Natural killer cell (primary cell): ENCODE measurements at places on chromosomes 2 and 18.

- DNase-seq: no peak
Observed at GRCh38 chr2:86274918-86275275, 62.5 kb downstream of the REEP1 start.

DNA sequence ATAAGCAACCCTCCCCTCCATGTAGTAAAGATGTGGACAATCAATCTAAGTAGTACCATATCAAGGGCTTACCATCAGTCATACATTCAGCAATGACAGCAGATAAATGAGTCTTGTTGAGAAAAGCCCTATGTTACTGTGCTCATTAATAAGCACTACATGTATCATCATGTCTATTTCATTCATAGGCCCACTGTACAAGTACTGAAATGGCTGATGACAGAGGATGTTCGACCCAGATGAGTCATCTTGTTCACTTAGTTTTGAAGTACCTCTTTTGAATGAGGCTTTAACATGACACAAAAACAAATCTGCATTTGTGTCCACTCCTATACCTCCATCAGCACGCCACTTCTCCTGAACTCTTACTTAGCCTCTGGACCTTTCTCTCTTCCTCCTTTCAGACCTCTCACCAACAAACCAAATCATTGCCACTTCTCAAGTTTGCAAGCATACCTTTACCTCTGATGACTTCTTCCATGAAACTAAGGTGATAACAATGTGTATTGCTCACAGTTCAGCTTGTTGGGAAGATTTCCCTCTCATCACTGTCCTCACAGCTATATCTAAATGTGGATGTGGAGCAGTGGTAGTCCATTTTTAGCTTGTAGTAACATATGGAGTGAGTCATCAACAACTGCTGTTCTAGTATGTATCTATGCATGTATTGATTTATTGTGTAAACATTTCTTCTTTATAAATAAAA, 921.0 kb upstream of the SLC39A10 start:
- DNase-seq: no peak

DNA sequence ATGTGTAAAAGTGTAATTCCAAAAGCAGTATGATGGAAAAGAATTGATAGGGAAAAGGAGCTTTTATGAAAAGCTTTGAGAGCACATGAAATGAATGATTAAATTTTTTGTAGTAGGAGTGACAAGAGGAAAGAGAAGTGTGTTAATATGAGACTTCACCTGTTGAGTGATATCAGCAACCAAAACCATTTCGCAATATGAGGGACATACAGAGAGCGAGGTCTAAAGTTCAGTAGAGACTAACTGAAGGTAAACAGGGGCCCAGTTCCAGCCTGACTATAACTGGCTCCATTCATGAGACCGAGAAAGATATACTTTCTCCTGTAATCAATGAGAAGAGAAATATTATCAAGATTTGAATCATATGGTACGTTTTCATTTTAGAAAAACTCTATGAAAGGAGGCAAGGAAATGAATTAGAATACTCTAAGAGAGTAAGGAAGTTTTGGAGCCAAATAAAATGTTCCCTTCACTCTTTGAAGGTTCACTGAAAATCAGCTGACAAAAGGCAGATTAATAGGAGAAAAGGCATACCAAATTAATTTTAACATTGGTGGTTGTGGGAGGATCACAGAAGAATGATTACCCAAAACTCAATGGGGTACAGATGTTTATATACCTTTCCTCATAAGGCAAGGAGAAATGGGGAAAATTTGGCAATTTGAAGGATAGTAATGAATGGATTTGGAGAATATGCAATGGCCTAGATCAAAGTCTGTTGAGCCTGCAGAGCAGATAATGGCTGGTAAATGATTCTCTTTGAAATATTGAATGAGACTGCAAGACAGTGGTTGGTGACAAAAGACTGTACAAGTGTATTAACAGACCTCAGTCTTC, 932.2 kb downstream of the TDRD15 start:
- no peak for DNase-seq

DNA sequence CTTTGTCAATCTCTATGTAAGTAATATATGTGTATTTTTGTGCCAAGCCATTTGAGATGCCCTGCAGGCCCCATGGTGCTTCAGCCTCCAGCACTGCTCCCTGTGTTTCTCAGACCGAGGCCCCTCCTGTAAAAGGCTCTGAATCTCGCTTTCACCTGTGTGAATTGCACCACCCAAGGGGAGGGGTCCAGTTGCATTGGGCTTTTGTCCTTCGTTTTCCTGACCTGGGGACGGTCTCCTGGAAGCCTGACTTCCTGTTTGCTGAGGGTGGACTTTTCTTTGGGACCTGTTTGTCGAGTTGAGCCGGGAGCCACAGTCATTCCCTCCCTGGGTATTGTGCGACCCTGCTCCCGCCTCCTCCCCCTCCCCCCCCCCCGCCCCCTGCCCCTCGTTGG, 48.9 kb downstream of the AGAP1 start:
- DNase-seq: no peak

DNA sequence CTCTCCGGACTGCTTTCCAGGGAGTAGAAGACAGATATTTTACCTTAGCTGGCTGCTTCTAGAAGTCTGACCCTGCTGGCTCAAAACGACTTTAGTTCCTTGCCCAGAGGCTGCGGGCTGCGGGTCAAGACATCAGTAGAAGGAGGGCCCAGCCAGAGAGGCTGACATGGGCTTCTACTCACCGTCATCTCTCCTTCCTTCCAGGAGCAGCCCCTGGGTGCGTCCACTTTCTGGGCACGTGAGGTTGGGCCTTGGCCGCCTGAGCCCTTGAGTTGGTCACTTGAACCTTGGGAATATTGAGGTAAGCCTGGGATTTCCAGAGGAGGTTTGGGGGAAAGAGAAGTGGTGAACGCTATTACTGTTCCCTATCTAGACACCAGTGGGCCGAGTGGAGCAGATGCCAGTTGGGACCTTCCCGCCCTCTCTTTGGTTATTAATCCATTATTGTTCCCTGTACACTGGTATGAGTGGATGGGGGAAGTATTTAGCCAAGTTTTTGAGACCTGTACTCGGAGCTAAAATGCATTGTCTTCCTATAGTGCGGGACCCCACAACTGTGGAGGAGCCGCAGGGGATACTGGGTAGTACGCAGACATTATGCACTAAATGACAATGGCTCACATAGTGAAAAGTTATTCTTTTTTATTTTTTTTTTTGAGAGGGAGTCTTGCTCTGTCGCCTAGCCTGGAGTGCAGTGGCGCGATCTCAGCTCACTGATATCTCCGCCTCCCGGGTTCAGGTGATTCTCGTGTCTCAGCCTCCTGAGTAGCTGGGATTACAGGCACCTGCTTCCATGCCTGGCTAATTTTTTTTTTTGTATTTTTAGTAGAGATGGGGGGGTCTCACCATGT, 26.3 kb upstream of the CASP8 start:
- DNase-seq: peak; percentile 39

DNA sequence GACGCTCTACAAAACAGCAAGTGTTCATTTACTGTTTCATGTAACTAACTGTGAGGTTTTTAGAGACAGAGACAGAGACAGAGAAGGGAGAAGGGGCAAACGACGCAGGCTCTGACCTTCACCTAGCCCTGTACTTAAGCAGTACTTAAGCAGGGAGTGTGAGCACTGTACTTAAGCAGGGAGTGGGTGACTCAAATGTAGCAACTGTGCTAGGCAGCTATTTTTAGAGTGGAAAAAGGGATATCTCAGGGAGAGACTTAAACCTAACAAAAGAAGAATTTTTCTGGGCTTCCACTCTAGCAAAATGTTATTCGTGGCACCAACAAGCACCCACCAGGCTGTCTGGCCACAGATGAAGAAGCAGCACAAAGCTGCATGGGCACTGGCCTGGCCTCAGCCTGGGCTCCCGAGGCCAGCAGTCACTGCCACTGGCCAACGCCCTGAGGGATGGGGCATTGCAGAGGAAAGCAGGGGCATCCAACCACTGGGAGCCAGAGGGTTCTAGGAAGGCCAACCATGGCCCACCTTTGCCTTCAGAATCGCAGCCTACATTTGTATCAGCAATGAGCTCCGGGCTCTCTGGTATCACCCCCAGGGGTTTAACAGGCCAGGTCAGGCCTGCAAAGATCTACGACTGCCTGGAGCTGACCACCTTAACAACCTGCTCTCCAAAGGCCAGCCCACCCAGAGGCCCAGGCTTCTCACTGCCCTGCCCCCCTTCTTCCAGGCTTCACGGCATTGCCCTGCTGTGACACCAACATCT, 154.3 kb downstream of the TTC32 start:
- DNase-seq: no peak

DNA sequence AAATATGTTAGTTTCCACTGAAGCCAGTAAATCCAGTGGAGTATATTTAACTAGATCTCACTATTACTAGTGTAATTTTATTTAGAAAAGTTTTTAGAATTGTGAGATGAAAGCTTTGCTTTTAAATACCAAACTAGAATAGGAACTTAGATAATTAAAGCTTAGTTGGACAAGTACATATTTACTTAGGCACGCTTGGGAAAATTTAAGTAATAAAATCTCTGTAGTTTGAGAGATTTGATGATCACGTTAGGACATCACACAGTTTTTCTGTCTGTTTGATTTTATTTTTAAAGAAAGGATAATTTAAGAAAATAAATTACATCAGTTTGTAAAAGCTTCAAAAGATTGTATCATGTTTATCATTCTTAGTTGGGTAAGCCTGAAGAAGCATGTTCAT, 140.8 kb upstream of the IL1R2 start:
- DNase-seq: no peak

GRCh38 chr18:31371989-31372388, 4.6 kb upstream of the DSG4 start:
- DNase-seq: no peak

- DNase-seq: no peak
Observed at GRCh38 chr2:38106405-38107094, 30.6 kb upstream of the CYP1B1 start.

GRCh38 chr18:13521418-13521817, 204.9 kb downstream of the FAM210A start:
- no peak for DNase-seq

DNA sequence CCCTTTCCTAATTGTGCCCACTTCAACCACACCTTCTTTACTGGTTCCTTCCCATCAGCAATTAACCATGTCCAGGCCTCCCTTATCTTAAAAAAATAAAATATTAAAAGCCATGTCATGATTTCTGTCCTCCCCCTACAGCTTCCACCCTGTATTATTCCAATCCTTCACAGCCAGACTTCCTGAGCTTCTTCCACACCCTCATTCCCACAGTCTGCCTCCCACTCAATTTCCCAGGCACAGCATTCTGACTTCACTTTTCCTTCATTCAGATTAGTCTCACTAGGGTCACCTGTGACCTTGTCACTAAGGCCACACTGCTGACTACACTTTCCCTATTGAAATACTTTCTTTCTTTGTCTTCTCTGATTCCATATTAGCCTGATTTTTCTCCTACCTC, 159.4 kb downstream of the DIS3L2 start:
- DNase-seq: no peak

DNA sequence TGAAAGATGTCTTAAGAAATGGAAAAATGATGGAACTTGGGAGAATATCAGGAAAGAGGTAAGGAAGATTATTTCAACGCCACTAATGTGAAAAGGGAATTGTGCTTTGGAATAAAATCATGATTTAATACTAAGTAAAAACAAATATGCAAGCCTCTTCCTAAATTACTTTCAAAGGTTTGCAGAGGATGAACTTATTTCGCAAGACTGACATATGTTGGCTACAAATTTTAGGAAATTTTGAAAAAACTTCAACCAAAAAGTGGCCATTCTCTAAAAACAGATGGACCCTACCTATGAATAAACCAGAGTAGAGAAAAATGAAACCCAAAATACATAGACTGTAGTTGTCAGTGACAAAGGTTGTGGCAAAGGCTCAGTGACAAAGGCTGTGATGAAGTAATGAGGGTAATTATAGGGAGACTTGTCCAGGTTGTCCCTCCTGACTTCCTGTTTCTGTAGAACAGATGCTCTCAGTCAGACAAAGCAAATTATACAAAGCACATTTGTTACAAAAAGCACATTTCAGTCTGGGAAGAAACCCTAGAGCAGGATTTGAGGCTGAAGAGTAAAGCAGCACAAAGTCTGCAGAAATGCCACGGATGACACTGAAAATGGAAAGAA, 39.5 kb downstream of the SFT2D3 start:
- DNase-seq: no peak

GRCh38 chr18:57811477-57812125, 8.5 kb upstream of the ATP8B1 start:
- DNase-seq: no peak

DNA sequence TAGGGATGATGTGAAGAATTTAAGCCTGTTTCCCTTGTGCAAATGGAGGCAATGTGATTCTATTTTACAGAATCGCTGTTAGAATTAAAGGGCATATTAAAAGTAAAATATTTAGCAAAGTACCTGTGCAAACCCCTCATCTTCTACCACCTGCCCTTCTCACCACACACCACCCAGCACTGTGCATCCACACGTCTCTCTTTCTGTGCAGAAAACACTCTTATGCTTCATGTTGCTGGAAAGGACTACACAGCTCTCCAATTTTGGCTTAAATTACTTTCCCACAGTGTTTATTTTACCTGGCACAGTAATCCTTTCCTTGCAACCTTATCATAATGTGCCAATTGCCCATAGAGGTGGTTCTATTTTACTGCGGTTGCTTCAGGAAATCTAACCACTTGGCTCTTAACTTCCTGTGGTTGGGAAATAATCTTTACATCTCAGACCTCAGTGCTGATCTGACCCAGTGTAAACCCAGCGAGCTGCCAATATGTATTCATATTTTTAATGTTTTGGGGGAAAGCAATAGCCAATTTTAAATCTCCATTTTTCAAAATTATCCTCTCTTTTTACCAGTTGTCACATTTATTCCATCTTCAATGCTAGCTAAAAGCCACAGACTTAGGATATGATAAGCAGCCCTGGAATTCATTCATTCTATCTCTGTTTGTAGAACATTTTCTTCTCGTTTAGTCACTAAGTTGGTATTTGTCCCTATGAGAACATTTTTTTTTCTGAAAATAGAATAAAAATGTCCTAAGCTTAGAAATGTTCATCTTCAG, 250.9 kb downstream of the DSEL start:
- no peak for DNase-seq
